ENCODE measurements at places on chromosomes 7 and 10.

- no peak for DNase-seq
Observed at GRCh38 chr7:142508251-142508650, 241.0 kb upstream of the PRSS1 start.

DNA sequence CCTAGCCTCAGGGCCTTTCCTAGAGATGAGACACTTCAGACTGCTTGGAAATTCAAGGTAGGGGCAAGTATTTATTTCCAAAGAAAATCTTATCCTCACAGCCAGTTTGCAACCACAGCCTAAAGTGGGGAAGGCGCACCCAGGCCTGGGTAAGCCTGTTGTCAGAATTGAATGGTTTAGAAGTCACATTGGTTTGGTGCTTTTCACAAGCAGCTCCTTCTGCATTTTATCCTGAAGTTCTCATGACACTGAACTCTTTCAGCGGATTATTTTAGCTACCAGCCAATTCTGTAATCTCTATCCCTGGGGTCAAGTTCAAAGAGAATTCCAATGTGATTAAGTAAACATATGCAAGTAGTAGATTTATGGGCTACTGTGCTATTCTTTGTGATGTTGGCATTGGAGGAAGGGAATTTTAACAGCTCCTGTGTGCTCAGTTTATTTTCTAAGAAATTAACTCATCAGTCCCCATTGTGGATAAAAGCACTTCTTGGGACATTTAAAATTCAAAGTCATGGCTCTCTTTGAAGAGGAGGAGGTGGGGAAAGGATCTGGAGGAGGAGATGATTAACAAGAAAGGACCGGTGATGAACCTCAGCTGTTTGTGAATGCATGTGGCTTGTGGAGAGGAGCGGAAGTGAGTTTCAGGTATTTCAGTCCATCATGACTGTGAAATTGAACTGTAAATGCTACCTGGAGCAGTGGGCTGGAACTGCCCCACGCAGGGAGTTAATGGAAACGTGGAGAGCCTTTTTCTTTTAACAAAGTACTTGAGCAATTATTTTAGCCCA is 90.2 kb upstream of the CACUL1 start:
- DNase-seq = no peak

- DNase-seq = no peak
Observed at GRCh38 chr7:55903985-55904759, 16.9 kb downstream of the ZNF713 start.

DNA sequence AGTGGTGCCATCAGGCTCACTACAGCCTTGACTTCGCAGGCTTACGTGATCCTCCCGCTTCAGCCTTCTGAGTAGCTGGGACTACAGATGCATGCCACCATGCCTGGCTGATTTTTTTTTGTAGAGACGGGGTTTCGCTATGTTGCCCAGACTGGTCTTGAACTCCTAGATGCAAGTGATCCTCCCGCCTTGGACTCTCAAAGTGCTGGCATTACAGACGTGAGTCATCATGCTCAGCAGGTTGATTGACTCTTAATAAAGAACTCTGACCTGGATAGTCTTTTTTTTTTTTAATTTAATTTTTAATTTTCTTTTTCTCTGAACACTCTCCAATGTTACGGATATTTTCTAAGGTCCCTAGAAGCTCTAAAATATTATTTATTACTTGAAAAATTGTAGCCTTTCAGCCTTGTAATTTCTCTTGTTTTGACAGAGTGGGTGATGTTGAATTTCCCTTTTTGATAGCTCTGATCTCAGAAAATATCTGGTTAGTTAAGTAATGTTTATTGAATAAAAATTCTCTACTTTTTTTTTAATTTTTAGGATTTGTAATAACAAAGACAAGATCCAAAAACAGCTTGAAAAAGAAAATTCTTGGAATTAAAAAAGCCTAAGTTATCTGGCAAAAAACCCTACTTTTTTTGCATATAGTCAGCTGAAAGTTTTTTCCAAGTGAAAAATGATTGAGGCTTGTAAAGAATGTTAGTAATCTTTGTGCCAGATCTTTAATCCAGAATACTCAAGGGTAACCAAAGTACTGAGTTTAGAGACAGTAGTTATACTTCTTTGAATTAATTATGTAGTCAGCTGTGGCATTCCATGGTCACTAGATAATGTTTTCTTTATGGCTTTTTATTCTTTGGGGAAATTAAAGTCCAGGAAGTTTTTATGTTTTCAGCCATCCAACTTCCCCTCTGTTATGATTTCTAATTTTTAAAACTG is 26.7 kb downstream of the TBC1D12 start:
- no peak for DNase-seq

- no peak for DNase-seq
Observed at GRCh38 chr10:115436999-115437398, 343.8 kb downstream of the ATRNL1 start.

GRCh38 chr7:113094517-113095249 is 8.1 kb upstream of the GPR85 start:
- DNase-seq = no peak

- DNase-seq = no peak
Observed at GRCh38 chr10:4059471-4060138, 274.6 kb upstream of the KLF6 start.

DNA sequence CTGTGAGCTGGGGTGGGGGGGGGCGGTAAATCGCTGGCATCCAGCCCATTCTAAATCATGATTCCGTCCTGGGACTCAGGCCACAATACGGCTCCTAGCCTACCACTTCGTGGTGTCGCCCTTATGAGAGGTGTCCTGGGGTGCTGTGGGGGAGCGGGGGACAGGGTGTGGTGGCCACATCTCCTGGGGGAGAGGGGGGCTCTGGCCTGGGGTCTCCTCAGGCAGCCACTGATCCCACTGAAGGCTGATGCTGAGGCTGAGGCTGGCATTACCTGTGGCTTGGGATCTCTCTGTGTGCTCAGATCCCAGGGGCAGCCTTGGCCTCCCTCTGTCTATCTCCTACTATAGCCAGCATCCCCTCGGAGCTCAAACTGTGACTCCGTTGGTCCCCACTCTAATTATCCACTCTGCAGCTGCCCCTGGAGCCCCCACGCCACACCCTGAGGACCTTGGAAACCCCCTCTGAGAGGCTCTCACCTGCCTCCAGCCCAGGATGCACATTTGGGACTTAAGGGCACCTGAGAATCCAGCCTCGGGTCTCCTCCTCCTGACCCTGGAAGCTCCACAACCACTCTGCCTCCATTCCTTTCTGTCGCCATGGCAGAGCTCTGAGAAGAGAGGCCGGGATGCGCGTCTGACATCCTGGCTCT is 249.3 kb upstream of the TCERG1L start:
- DNase-seq = no peak

DNA sequence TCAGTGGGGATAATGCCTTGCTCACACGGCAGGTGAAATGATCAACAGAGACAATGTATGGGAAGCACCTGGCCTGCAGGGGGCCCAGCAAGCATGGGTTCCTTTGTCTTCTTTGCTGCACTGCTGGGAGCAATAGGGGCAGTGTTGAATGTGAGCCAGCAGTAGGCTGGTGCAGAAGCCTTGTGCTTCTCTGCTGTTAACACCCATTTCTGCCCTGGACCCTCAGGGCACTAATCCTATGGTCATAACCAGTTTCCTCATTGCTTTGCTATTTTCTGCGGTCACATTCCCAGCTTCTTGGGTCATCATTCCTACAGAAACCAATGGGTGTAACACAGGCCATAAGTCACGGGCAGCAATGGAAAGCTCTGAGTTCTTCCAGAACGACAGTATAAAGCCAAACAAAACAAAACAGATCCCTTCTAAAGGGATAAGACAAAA is 10.9 kb upstream of the LGI1 start:
- DNase-seq = no peak

- DNase-seq = no peak
Observed at GRCh38 chr10:78956391-78956790, 112.4 kb upstream of the ZMIZ1 start.

DNA sequence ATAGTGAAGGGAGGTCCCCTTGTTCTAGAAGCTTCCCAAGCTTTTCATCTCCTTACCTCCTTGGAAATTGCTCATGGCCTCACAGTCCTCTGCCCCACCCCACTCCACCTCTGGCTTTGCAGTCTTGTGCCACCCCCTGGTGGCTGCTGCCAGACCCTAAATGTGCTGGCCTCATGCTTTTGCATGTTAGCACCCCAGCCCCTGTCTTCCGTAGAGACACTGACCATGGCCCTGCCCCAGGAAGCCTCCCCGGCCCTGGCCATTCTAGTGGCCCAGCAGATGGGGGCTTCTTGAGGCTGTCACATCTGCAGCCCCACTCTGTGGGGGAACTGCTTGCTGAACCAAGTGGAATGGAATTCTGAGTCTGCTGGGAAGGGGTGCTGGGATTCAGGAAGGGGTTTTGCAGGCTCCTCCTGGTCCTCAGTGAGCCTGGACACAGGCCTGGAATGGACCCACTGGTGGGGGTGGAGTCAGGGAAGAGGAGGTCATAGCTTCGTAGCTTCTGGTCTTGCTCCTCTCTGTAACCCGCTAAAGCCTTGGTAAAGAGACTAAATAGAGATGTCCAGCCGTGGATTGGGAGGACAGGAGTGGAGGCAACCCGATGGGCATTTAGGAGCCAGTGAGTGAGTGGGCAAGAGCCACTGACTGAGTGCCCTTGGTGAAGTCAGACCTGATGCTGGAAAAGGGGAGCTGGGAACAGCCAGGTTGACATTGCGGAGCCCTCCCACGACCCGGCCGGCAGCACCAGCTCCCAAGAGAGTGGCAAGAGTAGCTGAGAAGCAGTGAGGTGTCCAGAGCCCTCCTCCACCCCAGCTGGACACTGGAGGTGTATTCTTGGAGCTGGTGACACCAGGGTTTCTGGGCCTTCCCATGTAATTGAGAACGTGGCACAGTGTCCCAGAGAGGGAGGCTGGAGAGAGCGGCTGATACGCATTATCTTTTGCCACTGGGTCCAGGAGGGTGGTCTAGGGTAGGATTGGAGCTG is 20.9 kb downstream of the RAMP3 start:
- DNase-seq = no peak

DNA sequence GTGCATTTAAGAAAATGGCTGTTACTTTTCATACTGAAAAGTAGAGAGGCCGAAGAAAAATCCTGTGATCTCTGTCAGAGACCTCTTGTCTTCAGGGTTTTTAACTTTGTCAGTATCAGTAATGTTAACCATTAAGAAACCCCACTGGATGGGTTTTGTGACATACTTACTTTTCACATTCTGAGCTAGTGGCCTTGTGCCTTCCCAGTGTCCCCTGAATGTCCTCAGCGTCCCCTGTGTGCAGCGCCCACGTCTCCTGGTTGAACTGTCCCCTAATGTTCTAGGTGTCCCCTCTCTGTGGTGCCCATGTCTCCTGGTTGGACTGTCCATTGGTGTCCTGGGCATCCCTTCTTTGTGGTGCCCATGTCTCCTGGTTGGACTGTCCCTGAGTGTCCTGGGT is 9.6 kb downstream of the DYNC2I1 start:
- DNase-seq = no peak

DNA sequence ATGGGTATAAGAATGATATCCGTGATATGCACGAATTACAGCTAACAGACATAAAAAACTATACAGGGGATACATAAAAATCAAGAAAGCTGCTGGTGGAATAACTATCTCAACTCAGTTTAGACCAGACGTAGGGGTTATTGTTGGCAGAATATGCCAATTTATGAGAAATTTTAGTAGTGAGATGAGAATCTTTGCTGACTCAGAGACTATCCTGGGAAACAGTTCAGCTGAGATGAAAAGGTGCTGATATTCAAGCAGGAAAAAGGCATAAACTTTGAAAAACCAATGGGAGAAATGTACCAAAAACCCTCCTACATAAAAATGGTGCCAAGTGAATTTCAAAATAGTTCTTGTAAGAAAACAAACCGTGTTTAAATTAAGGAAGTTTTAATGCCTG is 3.3 kb downstream of the MRPS33 start:
- DNase-seq = no peak

- DNase-seq = no peak
Observed at GRCh38 chr10:132341017-132341416, 9.0 kb downstream of the LRRC27 start.

DNA sequence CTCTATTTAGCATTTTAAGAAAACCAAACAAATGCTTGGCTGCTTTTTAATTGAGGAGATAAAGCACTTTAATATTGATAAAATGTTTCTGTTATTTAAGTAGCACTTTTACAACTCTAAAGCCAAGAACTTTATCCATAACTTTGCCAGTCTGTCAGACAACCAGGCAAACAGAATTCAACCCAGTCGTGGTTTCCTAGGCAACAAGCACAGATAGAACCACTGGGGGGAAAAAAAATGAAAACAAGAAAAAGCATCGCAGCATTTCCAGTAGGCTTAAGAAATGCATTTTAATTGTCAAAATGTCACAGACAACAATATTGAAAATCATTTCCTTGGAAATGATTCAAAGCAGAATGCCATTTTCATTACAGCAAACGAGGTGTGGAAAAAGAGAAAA is 323.4 kb downstream of the PARD3 start:
- no peak for DNase-seq

DNA sequence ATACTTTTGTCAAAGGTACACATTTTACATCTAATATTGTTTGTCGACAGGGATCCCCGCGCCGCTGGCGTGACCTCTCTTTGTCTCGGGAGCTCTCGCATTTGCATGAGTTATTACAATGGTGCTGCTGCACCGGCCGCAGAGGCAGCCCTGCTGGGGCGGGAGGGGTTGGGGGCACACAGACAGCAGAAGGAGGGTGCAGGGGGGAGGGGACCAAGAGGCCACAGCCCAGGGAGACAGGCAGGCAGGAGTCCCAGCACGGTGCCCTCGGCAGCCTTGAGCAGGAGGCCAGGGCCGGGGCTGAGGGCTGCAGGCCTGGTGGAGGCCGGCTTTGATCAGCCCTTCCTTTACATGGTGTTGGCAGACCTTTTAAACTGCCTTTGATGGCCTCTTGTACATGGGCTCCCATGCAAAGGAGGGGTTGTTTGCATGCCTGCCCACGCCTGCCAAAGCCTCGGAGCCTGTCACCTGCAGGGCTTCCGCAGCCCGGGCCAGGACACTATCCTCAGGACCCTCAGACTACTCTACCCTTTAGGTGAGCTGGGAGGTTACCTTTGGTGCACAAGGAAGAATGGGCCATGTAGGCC is 95.5 kb downstream of the EBF3 start:
- DNase-seq = no peak

- DNase-seq = no peak
Observed at GRCh38 chr10:1638889-1639419, 98.4 kb downstream of the ADARB2 start.

DNA sequence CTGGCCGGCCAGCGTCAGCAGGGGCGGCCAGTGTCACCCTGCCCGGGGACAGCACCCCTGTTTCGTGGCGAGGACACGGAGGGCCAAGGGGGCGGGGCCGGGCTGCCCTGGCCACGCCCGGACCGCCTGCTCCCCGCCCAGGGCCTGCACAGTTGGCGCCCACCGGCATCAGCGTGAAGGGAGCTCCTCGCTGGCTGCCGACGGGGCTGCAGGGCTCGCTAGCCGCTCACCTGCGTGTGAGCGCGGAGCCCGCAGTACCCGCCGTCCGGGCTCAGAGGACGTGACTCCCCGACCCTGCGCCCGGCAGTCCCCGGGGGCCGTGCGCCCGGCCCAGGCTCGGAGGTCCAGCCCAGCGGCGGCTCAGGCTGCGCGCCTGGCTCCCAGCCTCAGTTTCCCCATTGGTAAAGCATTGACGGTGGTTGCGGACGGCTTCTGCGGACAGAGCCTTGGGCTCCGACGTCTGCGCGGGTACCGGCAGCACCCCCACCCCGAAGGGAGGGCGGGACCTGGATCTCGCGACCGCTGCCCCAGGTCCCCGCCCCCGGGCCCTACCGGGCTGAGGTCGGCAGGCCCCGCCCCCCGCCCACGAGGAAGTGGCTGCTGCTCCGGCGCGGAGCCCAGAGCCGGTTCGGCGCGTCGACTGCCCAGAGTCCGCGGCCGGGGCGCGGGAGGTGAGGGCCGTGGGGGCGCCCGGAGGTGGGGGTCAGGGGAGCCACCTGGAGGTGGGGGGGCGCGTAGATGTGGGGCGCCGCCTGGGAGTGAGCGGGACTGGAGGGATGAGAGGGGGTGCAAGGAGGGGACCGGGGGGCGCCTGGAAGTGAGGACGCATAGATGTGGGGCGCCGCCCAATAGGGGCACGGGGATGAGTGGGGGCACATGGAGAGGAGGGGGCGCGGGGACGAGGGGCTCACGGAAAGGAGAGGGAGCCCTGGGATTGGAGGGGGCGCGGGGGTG is at the start of gene ARPC1B:
Gene ARPC1B, plus strand, starts transcription at position 620 of the 954 bp plus-strand sequence. CDS start 10,985 bp downstream, outside the sequence.
- peak; percentile 91 for DNase-seq
